ENCODE measurements at places on chromosomes 12 and 14. TPM values are rescaled to one million over a fixed set of nuclear protein-coding genes. Genes with fewer than 3 reads are reported as not detected.
A peak's percentile ranks its signal among the peaks of the same experiment; 100 is the strongest.

GRCh38 chr14:67551940-67552339 lies 18.9 kb downstream of the PLEKHH1 start:
- DNase-seq = no peak

- DNase-seq = no peak
Observed at GRCh38 chr12:111581434-111582132, 17.5 kb downstream of the ATXN2 start.

GRCh38 chr14:72002731-72003130 lies 70.5 kb downstream of the RGS6 start:
- DNase-seq = no peak

DNA sequence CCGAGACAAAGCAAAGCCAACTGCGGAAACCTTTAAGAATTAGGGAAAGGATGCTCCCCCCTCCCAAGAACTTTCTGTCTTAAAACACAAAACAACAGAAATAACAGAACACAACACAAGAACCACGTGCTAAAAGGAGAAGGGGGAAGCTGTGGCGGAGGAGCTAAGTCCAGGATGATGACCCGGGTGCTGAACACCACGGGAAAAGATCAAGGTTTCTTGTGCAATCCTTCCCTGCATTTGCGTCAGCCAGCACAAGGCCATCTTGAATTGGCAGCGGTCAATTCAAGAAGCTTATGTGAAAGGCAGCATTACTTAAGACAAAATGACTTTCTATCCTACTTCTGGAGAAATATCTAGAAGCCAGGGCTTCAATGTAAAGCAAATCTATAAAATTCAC lies 11.0 kb upstream of the CREBL2 start:
- DNase-seq = no peak

GRCh38 chr12:128644664-128645296 lies 179.0 kb downstream of the SLC15A4 start:
- DNase-seq = no peak

- DNase-seq = no peak
Observed at GRCh38 chr14:96167224-96168148, 37.2 kb upstream of the BDKRB2 start.

DNA sequence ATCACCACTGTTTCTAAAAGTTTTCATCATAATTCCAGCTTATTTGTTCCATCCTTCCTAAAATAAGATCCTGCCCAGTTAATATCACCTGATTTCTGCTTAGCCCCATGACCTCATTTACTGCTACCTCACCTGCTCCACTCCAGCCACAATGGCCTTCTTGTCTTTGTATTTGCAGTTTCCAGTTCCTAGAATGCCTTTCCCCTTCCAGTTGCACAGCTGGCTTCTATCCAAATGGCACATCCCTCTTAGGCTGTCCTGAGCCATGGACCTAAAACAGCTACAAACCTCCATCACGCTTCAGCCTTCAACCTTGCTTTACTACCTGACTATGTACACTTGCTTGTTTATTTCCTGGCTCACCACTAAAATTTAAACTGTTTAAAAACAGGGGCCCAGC lies 6.5 kb upstream of the LGMN start:
- DNase-seq = no peak

DNA sequence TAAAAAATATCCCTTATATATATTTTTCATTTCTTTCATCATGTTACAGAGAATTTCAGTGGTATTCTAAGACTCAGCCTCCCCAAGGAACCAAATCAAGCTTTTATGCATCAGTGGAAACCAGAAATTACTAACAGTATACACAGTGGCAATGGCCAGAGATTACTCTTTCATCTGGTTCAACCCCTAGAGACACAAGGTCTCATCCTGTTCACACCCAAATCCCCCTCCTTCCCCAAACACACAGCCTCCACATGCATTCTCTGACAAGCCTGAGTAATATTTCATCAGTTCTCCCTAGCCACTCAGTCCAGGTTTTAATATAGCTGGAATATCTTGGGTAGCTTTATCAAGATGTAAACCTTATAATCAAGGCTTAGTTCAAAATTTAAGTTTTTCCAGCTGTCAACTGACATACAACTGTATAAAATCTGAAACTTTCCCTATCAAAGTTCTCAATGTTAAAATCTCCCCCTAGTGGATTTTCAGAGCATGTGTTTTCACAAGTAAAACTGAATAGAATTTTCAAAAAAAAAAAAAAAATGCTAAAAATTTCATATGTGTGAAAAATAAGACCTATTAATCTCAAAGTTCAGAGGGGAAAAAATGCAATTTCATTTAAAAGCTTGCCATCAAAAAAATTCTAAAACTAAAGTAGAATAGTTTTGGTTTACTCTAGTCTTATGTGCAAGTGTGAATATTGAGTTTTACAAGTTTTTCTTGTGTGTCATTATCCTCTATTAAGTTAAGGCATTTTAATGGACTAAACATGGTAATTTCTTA lies 10.5 kb upstream of the SSTR1 start:
- DNase-seq = no peak

DNA sequence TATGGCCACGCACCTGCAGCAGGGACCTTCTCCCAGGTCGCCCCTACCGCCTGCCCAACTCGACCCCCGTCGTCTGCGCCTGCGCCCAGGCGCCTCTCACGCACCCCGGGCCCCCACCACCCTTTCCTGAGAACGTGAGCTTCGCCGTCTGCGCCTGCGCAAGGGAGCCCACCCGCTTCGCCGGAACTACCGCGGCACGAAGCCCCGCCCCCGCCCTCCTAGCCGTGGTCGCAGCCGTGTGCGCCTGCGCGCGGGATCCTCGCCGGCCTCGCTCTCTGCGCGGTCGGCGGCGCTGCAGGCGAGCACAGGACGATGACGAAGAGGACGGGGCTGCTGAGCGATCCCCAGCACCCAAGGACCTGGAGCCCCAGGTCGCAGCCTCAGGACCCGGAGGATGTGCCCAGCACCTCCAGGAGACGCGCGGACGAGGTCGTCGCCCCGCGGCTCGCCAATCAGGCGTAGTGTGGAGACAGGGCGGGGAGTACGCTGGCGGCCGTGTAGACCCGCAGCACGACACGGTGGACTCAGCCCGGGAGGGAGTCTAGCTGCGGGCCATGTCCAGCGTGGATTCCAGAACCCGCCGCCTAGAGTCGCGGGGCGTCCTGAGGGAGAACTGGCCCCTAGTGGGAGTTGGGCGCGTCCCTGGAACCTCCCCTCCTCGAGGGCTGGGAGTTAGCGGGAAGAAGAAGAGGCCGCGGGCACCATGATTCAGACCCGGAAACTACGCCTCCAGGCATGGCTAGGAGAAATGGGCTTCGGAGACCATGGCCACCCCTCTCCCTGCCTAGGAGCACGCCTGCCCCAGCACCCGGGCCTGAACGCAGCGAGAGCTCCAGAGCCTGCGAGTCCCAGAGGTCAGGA lies 1120.8 kb upstream of the TMEM132C start:
- DNase-seq = peak; percentile 91

DNA sequence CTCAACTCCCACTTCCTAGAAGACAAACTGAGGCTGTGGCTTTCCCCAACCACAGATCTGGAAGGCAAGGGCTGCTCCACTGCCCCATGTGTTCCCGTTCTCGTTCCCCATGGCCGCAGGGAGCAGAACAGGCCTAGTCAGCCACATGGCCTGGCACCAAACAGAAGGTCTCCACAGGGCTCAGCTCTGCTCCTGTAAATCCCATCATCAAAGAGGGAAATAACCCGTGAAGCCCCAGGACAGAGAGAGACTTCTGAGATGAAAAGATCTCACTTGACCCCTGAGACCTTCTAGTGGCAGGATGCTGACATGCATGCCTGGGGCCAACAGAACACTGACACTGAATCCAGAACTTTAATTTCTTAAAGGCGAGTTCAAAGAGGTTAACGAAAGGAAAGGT lies 68.9 kb downstream of the BCL11B start:
- DNase-seq = no peak

DNA sequence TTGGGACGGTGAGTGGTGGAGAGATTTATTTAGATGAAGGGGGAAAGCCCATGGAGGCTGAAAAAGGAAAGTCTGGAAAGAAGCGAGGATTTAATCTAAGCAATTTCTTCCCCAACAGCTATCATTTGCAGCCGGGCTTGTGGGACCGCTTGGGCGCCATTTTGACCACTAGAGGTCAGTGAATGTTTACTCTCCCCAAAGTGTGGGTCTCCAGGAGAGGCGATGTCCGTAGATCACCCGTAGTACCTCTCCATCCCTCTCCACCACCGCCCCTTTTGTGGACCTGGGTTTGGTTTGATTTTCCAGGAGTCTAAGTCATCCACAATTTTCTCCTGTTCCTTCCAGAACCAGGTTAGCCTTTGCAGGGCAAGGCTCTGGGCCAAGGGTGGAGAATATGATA lies 91.2 kb upstream of the PARP11 start:
- DNase-seq = no peak

DNA sequence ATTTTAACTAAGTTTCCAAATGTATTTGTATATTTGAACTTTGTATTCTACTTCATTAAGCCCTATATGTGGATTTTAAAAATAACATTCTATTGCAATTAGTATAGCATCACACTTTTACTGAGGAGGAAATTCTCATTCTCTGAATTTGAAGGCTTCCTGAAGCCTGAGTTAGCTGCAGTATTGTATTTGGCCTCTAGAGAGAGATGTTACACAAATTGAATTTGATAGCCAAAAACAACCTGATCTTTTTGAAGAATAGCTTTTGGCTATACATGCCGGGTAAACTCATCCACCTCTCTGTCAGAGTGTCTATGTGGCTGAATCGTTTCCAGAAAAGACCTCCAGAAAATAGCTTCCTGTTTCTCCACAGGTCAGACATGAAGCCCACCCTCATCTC lies 316.5 kb upstream of the OR4E1 start:
- DNase-seq = no peak

DNA sequence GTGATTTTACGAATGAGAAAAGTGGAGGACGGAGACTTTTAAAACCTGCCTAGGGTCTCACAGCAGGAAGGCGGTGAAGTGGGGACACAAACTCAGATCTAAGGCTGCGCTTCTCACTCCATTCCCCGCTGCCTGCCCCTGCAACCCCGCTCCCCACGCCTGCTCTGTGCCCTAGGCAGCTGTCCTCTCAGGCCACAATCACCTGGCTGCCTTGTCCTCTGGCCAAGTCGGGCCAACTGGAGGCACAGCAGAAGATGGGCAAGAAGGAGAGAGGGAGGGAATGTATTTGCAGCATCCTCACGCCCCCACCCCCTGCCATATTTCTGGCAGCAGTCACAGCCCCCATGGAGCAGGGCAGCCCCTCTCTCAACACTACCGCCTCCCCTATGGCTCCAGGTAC lies 94.9 kb downstream of the CHGA start:
- DNase-seq = no peak

GRCh38 chr12:20089077-20089476 lies 279.3 kb upstream of the PDE3A start:
- DNase-seq = no peak

DNA sequence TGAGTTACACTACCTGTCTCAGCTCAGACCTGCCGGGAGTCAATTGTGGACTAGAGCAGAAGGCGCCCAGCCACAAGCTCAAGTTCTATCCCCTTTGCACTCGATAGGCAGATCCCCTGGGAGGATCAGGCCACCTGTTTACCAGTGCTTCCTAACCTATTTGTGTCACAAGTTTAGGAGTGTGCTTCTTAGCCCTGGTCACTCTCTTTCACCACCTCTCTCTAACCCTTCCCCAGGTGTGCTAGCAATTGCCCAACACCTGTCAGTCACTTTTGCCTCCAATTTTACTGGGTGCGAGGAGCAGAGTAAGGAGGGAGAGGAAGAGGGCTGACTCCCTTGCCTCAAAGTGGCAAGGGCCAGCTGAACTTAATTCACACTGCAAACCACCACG lies 745 bp upstream of the NAA30 start:
- DNase-seq = no peak

DNA sequence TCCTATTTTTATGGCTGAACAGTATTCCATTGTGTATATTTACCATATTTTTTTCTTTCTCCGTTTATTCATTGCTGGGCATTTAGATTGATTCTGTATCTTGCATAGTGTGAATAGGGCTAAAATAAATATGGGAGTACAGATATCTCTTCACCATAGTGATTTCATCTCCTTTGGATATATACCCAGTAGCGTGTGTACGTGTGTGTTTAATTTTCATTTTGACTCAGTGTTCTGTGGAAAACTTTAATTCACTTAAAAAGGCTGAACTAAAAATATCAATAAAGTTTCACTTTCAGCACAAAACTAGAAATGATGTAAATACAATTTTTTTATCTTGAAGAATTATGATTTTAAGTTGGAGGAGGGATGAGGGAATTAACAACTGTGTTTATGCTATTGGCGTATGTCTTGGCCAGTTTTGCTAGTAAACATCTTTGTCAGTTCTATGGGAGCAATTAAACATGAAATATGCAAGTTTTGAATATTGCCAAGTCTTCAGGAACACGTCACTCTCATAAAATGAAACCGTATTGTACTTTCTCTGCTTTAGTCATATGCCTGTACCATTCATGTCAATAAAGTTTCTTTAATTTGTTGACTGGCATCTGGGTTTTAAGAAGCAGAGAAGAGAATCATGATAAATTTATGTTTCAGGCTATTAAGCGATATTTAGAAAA lies 99.8 kb downstream of the PTGER2 start:
- no peak for DNase-seq

GRCh38 chr12:28869197-28869596 lies 279.9 kb upstream of the FAR2 start:
- DNase-seq = no peak

DNA sequence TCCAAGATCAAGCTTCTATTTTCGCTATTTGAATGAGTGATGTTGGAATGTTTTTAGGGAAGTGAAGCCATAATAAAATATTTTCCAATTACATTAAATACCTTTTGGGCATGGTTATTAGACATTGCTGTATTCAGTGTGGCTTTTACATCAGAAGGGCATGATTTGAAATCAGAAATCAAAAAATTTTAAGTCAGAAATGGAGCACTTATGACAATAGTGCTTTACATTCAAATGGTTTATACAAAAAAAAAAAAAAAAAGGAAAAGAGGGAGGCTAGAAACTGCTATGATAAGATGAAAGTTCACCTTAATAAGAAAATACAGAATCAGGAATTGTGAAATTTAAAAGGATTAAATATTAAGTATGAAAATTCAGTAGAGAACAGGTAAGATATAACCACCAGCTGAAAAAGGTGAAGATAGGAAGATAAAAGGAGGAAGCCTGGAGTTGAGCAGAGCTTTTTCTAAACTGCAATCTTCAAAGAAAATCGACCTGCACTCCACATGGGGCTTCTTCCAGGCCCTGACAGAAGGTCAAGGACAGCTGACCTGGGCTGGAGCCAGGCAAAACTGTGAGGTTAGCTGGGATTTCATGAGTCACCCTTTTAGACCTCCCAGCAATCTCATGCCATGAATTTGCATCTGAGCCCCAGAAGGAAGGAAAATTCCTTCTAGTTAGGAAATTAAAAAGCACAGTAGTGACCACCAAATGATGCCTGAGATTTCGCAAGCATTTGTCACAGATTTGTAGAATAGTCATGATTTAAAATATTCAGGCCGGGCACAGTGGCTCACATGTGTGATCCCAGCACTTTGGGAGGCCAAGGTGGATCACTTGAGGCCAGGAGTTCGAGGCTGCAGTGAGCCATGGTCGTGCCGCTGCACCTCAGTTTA lies 23.4 kb upstream of the BMP4 start:
- DNase-seq = no peak

The CKB gene
- total RNA-seq = 354 TPM

The RTL1 gene
- total RNA-seq = not detected

The IL31 gene
- total RNA-seq = not detected

The GDF3 gene
- not detected for total RNA-seq

The DIO3 gene
- total RNA-seq = 6.1 TPM

The INSM2 gene
- not detected for total RNA-seq

The PLCZ1 gene
- total RNA-seq = not detected

The LYZ gene
- 20.7 TPM for total RNA-seq

The ACSM4 gene
- total RNA-seq = not detected

The LHX5 gene
- not detected for total RNA-seq

The TAS2R13 gene
- 2.5 TPM for total RNA-seq

The NKX2-1 gene
- not detected for total RNA-seq

The NYNRIN gene
- 15.1 TPM for total RNA-seq

The TWF1 gene
- 110 TPM for total RNA-seq

The ACSS3 gene
- 13.5 TPM for total RNA-seq

The SNAPC1 gene
- total RNA-seq = 5.3 TPM

The ABCD2 gene
- 1.8 TPM for total RNA-seq

Data from posterior vena cava (tissue), 2 donors.